ENCODE measurements at places on chromosomes 5 and 9.

GRCh38 chr5:39340506-39340905 lies 23.8 kb downstream of the C9 start:
- DNase-seq = no peak

DNA sequence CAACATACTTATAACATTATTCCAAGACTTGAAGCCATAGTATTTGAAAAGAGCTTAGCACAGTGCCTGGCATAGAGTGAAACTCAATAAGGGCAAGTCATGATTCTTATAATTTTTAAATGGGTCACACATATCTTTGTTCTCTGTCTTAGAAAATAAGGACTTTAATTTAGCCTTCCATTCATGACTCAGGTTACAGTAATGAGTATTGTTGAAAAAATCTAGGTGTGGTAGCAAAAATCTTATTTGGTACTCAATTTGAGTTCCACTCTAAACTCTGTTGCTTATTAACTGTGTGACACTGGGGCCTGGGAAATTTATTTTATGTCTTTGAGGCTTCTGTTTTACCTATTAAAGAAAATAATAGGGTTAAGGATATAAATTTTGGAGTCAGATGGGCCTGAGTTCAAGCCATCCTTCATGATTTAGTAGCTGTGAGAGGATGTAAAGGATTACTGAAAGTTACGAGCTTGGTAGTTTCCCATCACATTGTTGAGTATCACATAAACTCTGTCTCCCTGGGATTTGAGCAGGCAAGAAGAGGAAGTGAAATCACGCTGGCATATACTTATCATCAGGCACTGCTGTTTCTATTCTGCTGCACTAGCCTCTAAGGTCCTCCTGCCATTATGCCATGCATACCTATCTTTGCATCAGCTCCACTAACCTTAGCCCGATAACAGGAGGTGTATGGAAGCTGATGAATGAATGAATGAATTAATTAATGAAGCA lies 1.5 kb downstream of the SPINK9 start:
- DNase-seq = no peak

GRCh38 chr5:91361055-91361701 lies 21.9 kb downstream of the ARRDC3 start:
- no peak for DNase-seq

DNA sequence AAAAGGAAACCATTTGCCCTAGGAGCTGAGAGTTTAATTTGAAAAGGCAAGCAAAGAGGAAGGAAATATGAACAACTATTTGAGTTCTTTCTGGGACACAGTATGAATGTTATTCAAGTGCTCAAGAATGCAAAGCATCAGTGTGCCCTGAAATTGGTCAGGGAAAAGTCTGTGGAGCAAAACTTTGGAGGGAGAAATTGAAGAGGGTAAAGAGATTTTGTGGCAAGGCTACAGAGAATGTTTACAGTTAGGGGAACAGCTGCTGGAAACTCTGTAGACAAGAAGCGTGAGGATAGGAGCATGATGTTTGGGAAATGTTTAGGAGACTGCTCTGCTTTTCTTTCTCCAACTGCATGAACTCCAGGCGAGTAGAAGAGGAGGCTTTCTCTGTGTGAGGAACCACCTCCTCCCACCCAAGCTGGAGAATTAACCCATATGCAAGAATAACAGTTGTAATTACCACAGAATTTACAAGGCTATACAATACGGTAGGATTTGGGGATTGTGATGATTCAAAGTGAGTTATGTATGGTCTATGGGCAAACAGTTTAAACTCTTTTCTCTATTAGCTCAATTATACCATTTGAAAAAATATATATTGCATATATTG lies 75.4 kb upstream of the IL7R start:
- no peak for DNase-seq

GRCh38 chr5:64384765-64385164 lies 121.0 kb upstream of the RGS7BP start:
- DNase-seq = no peak

GRCh38 chr9:74556685-74557084 lies 59.5 kb downstream of the RORB start:
- DNase-seq = no peak

GRCh38 chr5:163433271-163433670 lies 4.1 kb upstream of the CCNG1 start:
- DNase-seq = no peak

- no peak for DNase-seq
Observed at GRCh38 chr9:122180633-122181032, 20.9 kb downstream of the MORN5 start.

DNA sequence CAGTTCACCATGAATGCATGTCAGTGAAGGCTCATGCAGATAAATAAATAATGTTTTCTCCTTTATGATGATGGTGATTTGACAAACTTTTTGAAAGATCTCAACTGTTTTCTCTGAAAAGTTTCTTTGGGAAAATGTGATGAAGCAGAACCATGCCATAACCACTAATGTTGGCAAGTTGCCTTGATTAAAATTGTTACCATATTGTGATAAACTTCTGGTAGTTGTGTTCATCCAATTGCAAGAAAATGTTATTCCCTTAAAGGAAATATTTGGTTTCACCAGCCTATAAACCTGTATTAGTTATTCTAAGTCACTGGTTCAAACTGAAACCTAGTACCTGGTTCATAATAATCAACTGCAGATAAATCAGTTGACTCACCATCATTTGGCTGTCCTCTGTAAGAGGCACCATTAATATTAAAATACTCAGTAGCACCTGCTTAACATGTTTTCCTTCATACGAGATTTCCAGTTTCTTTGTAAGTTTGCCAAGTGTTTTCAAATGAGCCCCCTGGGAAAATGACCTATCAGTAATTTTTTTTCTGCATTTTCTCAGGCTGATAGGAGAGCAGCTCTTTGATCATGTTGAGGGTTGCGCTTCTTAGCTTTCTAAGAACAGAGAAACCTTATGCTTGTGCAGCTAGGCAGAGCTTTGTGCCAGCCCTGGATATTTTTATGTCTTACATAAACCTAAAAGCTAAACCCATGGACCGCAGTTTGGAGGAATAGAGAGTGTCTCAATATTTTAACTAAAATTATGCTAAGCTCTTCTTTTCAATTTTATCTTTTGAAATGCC lies 88.0 kb downstream of the LURAP1L start:
- no peak for DNase-seq

DNA sequence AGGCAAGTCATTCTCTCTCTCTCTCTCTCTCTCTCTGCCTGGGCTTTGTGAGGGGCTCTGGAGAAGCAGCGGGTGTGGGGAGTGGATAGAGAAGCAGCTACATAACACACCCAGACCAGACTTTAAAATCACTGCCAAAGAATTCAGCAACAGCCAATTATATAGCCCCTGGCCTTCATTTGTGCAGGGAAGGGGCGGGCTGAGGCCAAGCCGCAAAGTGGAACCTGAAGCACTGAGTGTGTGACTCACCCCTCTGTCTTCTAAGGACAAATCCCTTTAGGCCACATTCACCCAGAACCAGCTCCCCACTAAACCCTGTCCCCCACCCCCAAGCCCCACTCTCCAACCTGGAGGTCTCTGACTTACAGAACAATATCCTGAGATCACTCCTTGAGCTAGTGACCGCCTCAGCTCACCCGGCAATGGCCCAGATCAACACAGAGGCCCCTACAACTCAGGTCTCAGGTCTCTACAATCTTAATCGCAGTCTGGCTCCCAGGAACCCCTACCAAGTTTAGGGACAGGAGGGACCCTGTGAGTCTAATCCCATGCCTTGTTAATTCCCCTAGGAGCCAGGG lies 6.0 kb downstream of the B4GALT1 start:
- no peak for DNase-seq

- DNase-seq = no peak
Observed at GRCh38 chr5:108064302-108064701, 317.6 kb downstream of the FBXL17 start.

DNA sequence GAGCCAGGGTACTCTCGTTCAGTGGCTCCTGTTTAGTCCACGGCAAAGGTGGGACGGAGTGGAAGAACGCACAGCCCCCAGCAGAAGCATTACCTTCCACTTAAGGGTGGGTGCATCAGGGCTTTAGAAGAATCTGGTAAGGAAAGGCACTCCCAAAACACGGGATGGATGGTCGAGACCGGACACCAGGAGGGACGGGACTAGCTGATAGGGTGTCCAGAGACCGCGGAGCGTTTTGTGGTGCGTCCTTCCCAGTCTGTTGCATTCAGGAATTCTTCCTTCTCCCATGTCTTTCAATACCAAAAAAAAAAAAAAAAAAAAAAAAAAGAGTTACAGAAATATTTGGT lies 545 bp upstream of the CTSV start:
- no peak for DNase-seq

DNA sequence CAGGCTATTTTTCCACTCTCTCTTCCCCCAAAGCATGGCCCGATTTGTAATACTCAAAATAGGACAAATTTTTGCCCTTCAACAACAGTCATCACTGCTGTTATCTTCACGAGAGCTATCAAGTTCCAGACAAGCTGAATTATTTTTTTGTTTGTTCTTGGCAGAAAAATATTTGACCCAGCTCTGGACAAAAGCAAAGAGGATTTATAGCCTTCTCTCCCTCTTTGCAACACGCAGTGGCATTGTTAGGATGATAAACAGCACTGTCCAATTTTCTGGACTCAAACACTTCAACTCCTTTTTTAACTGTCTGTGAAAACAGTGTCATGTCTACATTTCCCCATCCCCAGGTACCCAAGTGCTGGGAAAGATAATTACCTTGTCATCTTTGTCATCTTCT lies 160.3 kb downstream of the SLF1 start:
- DNase-seq = no peak

DNA sequence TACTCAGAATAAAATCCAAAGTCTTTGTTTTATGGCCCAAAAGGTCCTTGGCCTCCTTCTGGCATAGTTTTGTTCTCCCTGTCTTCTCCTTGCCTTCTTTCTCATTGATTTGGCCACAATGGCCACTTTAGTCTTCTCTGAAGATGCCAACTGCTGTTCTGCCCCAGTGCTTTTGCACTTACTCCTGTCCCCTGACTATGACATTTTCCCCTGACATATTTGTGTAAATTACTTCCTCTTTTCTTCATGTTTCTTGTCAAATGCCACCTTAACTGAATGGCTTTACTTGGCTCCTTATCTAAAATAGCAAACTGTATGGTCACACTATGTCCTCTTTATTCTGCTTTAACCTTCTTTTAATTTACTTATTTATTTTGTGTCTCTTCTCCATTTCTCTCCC lies 484.7 kb upstream of the ARRDC3 start:
- DNase-seq = no peak

DNA sequence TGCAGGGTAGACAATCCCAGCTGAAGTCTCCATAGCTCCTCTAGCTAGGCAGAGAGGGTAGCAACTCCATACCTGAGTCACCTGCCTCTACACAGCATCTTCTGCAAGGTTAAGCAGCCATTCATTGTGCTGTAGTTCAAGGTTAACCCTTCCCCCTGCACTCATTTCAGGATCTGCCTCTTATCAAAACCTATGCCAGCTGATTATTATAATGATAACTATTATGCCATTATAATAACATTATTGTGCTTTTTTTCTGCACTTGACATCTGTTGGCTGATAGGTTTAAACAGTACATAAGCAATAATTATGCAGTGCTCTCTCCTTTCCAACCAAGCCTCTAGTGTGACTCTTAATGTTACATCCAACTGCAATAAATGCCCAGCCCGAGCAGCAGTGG lies 17.3 kb downstream of the SIL1 start:
- no peak for DNase-seq

- no peak for DNase-seq
Observed at GRCh38 chr5:83983852-83984251, 263.2 kb upstream of the HAPLN1 start.

DNA sequence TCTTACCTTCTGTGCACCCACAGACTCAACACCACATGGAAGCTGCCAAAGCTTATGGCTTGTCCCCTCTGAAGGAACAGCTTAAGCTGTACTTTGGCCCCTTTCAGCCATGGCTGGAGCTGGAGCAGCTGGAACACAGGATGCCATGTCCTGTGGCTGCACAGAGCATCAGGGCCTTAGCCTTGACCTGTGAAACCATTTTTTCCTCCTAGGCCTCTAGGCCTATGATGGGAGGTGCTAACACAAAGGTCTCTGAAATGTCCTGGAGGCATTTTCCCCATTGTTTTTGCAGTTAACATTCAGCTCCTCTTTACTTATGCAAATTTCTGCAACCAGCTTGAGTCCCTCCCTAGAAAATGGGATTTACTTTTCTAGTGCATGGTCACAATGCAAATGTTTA lies 461.4 kb upstream of the TYRP1 start:
- no peak for DNase-seq
